ENCODE measurements at places on chromosomes 5 and 9.

DNA sequence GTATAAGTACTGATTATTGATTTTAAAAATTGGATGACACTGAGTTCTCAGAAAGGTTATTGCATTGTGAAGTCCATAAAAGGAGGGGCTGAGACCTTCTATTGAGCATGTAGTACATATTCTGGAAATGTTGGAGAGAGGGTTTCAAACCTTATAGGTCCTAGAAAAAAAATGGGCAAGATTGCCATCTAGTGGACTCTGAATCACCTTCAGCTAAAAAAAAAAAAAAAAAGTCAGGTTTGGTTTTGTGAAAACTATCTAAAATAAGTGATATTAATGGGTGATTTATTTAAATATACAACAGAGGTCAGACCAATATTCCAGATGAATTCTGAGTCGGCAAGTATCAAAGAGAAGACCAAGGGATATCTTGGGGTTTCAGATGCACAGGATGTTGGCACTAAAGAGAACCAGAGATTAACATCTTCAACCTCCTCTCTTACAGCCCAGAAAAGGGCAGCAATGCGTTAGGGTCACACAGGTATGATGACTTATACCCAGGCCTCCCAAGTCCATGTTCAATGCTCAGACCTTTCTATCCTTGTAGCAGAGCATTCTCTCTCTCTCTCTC is 109.8 kb upstream of the NMUR2 start:
- no peak for DNase-seq

- DNase-seq: no peak
These were observed 1.1 kb downstream of the HRCT1 start for GRCh38 chr9:35906923-35907699.

DNA sequence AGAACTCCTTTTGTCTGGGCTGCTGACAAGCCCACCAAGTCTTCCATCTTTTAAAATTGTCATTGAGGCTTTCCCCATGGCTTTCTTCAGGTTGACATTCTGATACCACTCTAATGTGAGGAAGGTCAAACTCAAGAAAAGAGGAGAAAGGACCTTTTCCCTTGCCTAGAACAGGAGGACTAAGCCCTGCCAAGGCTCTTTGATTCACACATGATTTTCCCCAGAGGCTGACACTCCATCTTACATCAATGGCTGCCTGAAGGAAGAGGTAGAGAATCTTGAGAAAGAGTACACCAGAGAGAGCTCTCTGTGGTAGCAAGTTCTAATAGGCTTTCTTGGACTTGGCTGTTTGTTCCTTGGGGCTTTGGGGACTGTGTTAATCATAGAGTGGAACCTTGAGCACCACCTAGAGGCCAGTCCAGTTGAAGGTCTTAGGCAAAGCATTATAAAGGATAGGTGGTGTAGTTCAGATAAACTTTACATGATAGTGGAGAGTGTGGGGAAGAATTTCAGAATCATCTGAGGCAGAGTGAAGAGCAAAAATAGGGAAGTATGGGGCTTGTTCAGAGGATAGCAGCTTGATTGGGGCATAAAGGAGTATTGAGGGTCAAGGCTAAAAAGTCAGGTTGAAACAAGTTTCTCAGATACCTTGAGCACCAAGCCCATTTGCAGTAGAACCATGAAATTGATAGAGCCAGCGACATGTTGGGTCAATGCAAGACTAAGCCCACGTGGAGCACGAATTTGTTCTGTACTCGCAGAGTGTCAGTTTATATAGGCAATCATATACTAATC is 36.7 kb downstream of the NDFIP1 start:
- DNase-seq: peak; percentile 31

DNA sequence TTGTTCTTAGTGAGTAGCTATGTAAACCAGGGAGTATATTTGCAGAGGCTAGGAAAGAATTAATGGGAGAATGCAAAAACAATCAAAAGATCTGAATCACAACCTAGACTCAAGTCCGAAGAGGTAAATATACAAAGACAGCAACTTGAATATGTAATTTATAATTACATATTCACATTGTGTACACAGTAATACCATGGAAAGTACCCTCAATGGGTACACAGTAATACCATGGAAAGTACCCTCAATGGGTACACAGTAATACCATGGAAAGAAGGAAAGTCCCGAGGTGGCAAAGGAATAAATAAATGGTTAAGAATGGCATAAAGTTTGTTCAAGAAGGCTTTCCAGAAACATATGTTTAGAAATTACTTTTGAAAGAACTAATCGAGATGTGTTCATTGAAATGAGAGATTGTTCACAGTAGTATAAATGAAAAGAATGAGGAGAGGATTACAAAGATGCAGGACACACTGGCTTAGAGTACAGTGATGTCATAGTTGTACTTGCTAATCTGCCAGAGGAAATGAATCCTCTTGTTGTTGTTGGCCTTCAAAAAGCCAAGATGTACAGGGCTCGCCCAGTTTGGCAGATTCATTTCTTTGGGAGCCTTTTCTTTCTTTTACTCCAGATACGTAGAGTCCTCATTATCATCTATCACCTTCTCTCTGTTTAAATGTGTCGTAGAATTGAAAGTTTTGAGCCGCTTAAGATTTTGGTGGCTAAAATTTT is 116.0 kb downstream of the UNC13B start:
- DNase-seq: no peak

- no peak for DNase-seq
These were observed 523.3 kb downstream of the LRRC70 start for GRCh38 chr5:63101870-63102269.

DNA sequence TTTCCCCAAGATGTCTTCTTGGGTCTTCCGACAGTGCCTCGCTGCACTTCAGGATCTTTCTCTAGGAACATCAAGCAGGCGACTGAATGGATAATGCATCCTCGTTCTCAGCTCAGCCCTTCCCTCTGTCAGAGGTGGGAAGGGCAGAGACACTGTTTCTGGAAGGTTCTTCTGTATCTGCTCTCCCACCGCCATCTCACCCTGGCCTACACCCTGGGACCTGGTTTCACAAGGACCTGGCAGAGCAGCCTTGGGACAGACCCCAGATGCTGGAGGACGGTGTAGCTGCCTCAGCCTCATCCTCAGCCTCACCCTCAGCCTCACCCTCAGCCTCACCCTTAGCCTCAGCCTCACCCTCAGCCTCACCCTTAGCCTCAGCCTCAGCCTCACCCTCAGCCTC is 18.5 kb downstream of the MRPL36 start:
- DNase-seq: no peak

- no peak for DNase-seq
These were observed 76.4 kb downstream of the MEGF10 start for GRCh38 chr5:127367029-127367428.

DNA sequence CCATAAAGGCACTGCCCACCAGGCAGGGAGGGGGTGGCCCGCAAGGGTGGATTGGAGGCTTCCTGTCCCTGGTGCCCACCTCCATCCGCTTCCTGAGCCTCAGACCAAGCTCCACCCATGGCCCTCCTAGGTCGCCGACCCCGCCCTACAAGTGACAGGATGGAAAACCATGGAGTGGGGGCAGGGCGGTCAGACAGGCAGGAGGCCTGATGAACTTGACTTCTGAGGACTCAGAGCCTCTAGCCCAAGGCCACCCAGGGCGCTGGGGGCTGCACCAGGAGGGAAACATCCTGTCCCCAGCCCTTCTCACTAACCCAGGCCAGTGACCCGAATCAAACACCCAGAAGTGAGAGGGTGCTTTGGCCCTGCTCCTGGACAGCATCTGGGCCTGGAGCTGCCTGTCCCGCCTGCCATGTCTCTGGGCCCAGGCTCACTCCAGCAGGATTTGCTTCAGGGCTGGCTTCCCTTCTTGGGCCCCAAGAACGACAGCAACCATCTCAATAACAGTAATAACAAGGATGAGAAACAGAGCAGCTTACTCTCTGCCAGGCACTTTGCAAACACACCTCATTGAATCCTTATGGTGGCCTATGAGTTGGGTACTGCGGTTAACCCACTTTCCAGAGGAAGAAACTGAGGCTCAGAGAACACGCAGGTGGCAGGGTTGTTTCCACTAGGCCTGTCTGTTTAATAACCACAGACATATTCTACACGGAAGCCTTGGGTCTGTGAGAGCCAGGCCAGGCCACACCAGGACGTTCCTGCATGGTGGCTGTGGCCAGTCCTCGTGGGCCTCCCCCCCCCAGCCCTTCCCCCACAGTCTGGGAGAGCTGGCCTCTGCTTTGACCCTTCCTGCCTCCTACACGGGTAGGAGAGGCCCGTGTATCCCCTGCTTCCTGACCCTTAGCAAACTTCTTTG is 4.4 kb upstream of the ST6GALNAC6 start:
- DNase-seq: peak; percentile 93
